Left cardiac atrium (tissue), 4 donors: ENCODE measurements at places on chromosomes 5 and 9. TPM values are rescaled to one million over a fixed set of nuclear protein-coding genes. Genes with fewer than 3 reads are reported as not detected.

- no peak for DNase-seq
These were observed 12.6 kb upstream of the TCF7 start for GRCh38 chr5:134101686-134102439.

DNA sequence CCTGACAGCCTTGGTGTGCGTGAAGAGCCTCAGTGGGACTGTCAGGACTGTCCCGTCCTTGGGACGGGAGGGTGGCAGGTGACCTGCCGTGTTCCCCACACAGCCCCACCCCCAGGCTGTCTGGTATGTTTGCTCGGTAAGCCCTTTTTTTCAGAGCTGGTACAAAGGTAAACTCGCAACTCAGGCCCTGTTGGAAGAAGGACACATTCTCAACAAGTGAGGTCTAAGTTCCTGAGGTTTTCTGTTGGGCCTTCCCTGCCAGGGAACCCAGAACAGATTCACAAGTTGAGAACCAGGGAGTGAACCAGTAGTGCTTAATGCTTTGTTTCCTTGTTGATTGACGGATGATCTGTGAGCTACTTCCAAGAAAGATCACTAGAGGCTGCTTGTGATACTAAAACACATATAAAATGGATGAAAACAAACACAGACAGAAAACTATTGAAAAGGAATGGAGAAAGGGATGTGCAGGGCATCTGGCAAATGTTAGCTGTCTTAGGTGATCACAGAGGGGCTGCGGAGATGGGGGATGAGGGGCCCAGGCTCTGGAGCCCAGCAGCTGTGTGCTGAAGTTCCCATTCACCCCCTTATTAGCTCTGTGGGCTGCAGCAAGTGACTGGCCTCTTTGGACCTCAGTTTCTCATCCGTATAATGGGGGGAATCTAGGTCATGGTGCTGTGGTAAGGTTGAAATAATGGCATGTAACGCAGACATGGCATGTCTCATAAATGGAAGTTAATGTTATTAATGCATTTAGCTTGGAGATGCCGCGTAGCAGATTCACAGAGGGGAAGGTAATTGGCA lies 2.7 kb downstream of the NDST1 start:
- no peak for DNase-seq

DNA sequence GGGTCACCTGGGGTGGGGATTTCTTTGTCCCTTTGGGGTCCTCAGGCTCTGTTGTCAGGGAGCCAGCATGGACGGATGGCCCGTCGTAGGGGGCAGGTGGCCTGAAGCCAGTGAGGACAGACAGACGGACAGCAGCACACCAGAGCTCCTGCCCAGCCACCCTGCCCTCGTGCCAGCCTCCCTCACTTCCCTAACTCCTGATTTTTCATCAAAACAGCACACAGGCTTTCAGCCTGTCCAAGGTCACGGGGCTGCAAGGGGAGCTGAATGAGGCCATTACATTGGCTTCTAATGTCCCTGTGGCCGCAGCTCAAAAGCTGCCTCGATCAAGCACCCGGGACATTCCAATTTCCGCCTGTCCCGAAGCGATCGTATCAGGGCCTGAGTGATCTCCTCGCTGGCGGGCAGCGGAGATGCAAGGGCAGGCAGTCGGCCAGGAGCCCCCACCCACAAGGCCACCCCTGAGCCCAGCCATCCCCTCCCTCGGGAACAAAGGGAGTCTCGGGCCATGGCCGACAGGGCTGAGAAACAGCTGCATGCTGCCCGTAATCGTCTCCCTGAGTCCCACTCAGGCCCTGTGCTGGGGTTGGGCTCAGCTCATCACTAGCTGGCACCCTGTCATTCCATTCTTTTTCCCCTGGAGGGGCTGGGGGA lies 50.5 kb upstream of the RNU6ATAC start:
- peak; percentile 25 for DNase-seq

DNA sequence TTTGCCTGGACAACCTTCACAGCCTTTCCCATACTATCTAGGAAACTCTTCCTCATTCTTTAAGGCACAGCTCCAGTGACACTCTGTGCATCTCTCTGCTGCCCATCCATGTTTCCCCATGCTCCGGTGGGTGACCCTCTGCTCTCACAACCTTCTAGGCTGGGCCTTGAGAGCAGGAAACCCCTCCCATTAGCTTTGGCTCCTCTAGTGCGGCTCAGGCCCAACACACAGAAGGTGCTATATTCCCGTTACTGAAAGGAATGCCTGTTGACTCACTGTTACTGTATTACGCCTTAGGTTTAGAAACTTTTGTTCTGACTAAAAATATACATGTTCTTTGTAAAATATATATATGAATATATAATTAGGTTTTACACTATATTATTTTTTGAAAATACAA lies 8.1 kb upstream of the CCL28 start:
- no peak for DNase-seq

DNA sequence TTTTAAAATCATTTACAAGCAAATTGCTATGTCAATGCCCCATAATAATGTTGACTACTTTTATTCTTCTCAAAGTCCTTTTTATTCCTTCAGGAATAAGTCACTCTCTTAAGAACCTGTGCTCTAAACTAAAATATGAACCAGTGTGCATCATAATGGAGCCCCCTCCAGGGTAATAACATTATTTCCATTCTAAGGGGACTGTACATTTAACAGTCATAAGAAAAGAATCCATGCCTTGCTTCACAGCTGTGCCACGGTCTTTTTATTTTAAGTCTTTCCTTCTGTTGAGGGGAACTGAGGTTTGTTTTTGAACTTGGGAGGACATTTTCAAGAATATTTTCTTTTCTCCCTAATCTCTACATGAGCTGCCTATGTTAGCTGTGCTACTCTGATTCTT lies 297.6 kb downstream of the MAN2A1 start:
- no peak for DNase-seq

DNA sequence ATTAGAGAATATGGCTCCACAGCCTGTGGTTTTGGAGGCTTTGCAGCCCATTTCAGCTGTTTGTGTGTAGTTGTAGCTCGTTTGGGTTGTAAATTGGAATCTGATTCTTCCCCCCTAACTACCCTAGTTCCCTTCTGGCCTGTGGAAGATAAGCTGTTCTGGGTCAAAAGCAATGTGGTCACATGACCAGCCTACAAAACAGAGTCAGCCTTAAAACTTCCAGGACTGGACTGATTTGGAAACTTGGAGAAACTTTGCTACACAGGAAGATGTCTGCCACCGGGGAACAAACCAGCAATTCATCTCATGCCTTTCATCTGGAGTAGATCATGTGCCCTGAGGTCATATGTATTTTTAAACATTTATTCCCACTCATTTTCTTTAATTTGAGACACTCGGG lies 83.8 kb downstream of the DAPK1 start:
- DNase-seq: no peak

Gene RASEF
- 0.24 TPM for total RNA-seq

Gene NPR3
- total RNA-seq: 26.2 TPM
